Stimulated activated CD4-positive, alpha-beta T cell treated with anti-CD3 and anti-CD28 coated beads, TNF-alpha, amount 100 ng/mL, for 48 hours (primary cell): ENCODE measurements at places on chromosomes 4 and X.

GRCh38 chr4:18042754-18043153 lies 21.2 kb upstream of the LCORL start:
- no peak for DNase-seq

GRCh38 chrX:97843200-97843811 lies 959.6 kb downstream of the RPA4 start:
- no peak for DNase-seq

DNA sequence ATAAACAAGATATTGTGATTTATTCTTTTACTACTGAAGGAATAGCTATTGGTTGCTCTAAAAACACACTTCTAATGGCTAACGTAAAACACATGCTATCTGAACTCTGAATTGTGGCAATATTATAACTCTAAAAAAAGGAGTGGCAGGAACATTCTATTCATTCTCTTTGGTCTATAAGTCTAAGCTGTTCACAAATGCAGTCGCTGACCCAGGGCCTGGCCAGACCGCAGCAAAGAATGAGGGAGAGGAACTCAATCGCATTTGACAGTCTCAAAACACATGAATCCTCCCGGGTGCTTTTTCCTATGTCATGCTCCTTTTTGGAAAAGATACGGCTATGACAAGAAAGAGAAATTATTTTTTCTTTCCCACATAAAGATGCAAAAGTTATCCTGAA lies 651.6 kb upstream of the PITX2 start:
- no peak for DNase-seq

GRCh38 chr4:146243141-146243882 lies 29.0 kb downstream of the REELD1 start:
- peak; percentile 70 for DNase-seq

GRCh38 chr4:8706216-8707044 lies 113.9 kb downstream of the CPZ start:
- DNase-seq = no peak

DNA sequence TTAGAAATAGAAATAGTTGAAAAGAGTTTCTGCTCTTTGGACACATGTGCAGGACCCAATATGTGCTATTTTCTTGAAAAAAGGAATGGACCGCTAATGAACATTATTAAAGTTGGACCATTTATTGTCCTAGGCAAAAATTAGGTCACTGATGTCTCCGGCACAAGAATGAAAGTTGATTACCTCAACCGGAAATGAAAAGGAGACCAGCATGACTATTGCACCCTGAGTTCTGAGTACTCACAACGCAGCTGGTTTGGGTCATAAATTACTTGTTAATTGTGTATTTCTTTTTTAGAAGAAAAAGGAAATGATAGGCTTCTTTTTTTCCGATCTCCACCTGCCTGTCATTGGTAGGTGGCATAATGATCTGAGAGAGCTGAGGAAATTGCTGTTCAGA lies 232.7 kb downstream of the ARHGAP24 start:
- DNase-seq = no peak

GRCh38 chrX:31269914-31270313 lies 198.1 kb upstream of the FTHL17 start:
- DNase-seq = no peak

DNA sequence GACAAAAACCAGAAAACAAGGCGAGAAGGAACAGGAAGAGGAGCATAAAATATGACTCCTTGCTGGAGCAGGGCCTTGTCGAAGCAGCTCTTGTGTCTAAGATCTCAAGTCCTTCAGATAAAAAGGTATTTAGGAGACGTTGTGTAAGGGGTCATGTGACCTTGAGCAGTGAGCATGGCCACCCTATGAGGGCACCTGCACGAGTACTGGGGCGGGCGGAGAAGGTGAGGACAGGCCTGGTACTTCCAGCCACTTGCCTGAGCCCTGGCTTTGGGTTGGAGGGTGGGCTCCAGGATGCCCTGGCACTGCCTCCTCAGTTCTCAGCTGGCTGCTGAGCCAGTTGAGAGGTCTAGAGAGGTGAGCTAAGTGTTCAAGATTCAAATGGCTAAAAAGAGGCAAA lies 29.9 kb downstream of the NSD2 start:
- no peak for DNase-seq

- DNase-seq = no peak
Measured at GRCh38 chrX:68677998-68678397, 30.5 kb downstream of the STARD8 start.

GRCh38 chrX:15438332-15438731 lies 54.1 kb upstream of the VEGFD start:
- DNase-seq = no peak

GRCh38 chr4:128793859-128794672 lies 15.4 kb upstream of the JADE1 start:
- DNase-seq = no peak

DNA sequence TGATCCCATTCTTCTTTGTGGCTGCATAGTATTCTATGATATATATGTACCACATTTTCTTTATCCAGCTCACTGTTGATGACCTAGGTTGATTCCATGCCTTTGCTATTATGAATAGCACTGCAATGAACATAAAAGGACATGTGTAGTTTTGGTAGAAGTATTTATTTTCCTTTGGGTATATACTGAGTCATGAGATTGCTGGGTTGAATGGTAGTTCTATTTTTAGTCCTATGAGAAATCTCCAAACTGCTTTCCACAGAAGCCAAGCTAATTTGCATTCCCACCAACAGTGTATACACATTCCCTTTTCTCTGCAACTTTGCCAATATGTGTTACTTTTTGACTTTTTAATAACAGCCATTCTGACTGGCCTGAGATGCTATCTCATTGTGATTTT lies 278.3 kb downstream of the PCDH18 start:
- no peak for DNase-seq

DNA sequence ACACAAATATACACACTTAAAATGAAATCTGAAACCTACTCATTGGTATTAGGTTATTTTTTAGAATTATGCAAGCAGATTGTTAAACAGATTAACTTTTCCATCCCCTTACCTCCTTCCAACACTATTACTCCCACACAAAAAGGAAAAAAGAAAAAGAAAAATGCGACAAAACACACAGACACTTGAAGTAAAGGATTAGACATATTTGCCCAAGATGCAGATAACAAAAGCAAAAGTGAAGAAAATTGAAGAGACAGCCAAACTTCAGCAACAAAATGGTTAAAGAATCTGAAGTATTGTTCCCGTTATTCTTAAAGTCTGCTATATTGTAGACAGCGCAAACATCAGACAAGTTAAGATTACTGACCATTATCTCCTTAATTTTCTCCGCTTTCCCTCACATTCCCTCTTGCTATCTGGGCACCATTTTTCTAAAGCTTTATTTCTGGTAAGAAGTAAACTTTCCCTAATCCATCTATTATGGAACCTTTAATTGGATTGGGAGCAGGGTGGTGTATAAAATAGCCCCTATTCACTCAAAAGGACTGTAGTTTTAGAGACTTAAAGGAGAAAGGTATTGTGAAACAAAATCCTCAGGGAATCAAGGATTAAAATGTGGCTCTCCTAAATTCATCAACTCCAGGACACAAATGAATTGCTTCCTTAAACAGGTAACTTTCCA lies 34.7 kb upstream of the MAB21L2 start:
- DNase-seq = no peak

GRCh38 chrX:13478740-13479451 lies 90.5 kb upstream of the EGFL6 start:
- no peak for DNase-seq

- no peak for DNase-seq
Measured at GRCh38 chr4:71380788-71381187, 42.0 kb downstream of the SLC4A4 start.

DNA sequence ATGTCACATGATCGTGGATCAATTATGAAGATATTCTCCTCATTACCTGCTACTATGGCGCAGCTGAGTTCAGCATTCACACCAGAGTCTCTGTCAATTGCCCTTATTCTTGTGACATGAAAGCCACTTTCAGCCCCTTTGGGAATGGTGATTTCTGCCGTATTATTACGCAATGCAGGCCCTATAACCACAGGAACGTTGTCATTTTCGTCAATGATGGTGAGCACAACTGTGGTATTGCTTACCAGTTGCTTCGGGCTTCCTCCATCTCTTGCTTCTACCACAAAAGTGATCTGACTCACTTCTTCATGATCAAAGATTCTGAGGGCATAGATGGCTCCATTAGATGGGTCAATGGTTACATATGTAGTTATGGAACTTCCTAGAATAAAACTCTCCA lies 2.1 kb downstream of the PCDH18 start:
- DNase-seq = no peak

GRCh38 chrX:72540318-72540717 lies 32.3 kb downstream of the HDAC8 start:
- DNase-seq = no peak

GRCh38 chr4:23235628-23236390 lies 543.1 kb downstream of the GBA3 start:
- DNase-seq = no peak

DNA sequence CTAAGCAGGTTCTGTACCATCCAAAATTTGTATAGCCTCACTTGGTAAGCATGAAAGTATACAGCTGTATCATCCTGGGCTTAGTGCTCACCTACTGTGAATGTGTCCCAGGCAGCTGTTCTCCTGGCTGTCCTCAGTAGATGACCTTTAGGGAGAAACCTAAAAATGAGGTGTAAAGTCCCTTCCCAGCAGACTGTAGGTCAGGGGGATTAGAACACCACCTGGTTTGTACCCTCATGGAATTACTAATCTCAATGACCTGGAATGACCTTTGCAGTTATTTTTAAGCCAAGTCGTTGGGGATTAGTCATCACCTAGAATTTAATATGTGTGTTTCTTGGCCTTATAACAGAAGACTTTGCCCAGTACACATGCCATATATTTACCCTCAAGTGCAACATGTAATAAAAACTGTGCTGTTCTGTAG lies 39.1 kb upstream of the MBTPS2 start:
- DNase-seq = no peak

DNA sequence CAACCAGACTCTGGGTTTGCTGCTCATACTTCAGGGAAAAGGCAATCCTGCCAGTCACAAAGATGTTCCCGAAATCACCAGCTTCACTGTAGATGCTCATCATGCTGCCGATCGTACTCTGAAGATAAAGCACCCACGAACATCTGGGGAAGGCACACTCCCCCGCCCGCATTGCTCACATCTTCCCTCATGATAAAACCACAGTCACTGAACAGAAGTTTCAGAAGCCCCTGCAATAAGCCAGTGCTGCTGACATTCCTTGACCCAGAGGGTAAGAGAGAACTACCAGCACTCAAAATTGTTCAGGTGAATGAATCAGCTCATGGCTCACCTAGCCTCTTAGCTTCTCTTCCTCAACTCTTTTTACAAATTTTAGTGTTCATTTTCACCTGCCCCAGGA lies 43.1 kb downstream of the SRPX2 start:
- DNase-seq = no peak

DNA sequence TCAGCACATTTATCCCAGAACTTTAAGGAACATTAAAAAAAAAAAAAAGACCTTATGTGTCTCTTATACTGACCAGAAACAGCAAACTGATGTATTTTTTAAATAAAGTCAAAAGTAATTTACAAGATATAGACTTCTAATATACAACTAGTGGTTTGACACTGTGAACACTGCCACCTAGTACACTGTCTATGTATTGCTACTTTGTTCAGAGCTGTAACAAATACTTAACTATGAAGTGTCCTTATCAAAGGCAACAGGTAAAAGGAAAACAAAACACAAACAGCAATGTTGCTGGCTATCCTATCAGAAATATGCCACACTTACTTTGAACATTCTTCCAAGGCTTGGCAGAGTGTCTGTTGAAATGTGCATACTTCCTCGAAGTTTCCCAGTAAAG lies 60.4 kb downstream of the CD40LG start:
- DNase-seq = no peak

DNA sequence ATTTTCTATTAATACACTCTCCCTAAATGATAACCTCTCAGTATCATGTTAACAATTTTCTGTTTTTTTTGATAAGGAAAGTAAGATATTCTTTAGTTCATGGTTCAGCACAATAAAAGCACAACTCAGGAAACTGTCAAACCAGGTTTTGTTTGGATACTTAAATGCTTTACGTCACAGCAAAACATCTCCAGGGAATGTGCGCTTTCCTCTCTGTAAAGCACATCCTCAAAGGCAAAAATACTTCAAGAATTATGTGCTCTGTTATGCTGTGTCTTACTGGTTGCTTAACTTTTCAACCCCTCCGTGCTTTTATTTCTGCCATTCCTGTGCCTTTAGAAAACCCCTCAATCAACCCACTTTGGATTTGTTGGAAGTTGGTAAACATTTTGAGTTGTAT lies 27.8 kb downstream of the SNX25 start:
- DNase-seq = no peak

DNA sequence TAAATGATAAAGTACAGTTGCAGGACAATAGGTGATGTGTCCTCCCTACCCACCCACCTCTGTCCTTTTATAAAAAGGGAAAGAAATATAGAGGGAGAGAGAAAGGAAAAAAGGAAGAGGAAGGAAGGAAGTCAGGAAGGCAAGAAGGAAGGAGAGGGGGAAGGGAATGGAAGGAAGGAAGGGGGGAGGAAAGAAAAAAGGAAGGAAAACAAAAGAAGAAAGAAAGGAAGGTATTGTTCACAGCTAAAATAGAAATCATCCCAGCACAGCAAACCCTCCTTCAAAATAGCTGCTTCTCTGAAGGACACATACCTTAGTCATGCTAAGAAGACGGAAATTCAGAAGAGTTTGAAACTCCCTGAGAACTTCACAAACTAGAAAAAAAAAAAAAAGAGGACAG lies 8.4 kb downstream of the NKX6-1 start:
- DNase-seq = no peak

GRCh38 chr4:16952462-16952871 lies 54.0 kb upstream of the LDB2 start:
- no peak for DNase-seq

DNA sequence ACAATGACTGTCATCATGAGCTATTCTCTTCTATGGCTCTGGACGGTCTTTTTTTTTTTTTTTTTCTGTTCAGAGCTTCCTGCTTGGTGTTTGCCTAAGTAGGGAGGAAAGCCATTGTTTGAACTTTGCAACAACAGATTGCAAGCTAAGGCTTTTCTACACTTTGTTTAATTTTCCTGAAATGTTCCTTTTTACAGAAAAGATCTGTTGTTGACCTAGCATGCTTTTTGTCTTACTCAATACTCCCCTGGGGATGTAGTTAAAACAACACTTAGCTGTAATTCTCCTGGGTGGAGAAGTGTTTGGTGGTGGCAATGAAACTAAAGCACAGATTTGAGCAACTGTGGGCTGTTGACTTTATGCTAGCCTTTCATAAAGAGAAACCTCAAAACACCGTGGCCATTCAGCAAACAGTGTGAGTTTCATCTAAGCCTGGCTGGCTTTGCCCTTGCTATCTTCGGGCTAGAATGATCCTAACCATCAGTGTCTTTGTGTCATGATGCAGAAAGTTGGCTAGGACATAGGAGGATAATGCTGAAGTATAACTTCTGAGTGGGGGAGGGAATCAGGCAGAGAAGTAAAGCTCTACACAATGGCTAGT lies 110.5 kb downstream of the ANXA3 start:
- DNase-seq = no peak

GRCh38 chrX:132520213-132520612 lies 31.4 kb upstream of the MBNL3 start:
- DNase-seq = no peak

GRCh38 chr4:120865985-120866384 lies 56.5 kb downstream of the PRDM5 start:
- no peak for DNase-seq
